ENCODE measurements at places on chromosomes 7 and 10.
A peak's percentile ranks its signal among the peaks of the same experiment; 100 is the strongest.

- no peak for DNase-seq
Observed at GRCh38 chr7:83347945-83348444, 185.3 kb upstream of the PCLO start.

- no peak for DNase-seq
Observed at GRCh38 chr10:1184541-1185430, 128.6 kb downstream of the WDR37 start.

- DNase-seq = no peak
Observed at GRCh38 chr7:138880881-138881578, 83.0 kb upstream of the ATP6V0A4 start.

GRCh38 chr7:37494926-37495325, 46.3 kb upstream of the ELMO1 start:
- no peak for DNase-seq

DNA sequence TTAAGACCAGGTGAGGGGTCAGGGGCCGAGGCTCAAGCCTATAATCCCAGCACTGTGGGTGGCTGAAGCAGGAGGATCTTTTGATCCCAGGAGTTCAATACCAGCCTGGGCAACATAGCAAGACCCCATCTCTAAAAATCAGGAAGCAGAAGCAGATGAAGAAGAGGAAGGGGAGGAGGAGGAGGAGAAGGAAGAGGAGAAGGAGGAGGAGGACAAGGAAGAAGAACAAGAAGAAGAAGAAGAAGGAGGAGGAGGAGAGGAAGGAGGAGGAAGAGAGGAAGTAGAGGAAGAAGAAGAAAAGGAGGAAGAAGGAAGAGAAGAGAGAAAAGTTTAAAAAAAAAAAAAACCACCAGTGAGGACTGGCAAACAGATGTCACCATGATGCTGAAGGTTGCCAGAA, 92.0 kb upstream of the TMEM26 start:
- DNase-seq = no peak

- no peak for DNase-seq
Observed at GRCh38 chr7:85275204-85275603, 88.3 kb upstream of the SEMA3D start.

GRCh38 chr7:148304456-148304855, 286.1 kb upstream of the C7orf33 start:
- peak; percentile 51 for DNase-seq

GRCh38 chr10:74730246-74730645, 96.2 kb upstream of the KAT6B start:
- DNase-seq = no peak

GRCh38 chr7:66845379-66846095, 75.5 kb upstream of the TMEM248 start:
- DNase-seq = no peak

Data from NCI-H2171 (cell line).